ENCODE measurements at places on chromosomes 12 and 14.

DNA sequence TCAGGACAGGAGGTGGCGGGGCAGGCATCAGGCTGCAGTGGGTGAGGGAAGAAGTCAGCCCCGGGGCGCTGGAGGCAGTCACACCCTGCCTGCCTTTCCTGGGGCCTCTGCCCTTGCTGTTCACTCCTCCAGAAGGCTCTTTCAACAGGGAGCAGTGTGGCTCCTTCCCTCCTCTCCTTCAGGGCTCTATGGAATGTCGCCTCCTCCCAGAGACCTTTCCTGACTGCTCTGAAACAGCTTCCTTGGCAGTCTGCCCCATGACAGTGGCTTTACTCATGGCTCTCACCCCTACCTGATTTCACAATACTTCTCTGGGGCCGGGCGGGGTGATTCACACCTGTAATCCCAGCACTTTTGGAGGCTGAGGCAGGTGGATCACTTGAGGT, 7.1 kb downstream of the RHOF start:
- DNase-seq = no peak

DNA sequence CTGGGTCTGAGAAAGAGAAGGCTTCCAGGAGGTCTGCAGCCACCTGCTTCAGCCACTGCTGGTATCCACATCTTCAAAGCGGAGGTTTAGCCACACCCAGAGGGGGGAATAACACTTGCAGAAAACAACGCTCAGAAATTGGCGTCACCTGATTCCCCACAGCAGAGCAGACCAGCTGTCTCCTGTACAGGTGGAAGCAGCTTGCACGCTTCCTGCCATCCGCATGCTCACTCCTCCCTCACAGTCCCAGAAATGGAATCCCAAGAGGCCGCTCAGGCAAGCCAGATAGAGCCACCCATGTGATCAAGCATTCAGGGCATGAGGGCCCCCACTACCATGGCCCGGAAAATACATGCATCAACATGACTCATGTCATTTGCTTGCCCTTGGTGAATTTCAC, 112.2 kb upstream of the DIO3 start:
- no peak for DNase-seq

DNA sequence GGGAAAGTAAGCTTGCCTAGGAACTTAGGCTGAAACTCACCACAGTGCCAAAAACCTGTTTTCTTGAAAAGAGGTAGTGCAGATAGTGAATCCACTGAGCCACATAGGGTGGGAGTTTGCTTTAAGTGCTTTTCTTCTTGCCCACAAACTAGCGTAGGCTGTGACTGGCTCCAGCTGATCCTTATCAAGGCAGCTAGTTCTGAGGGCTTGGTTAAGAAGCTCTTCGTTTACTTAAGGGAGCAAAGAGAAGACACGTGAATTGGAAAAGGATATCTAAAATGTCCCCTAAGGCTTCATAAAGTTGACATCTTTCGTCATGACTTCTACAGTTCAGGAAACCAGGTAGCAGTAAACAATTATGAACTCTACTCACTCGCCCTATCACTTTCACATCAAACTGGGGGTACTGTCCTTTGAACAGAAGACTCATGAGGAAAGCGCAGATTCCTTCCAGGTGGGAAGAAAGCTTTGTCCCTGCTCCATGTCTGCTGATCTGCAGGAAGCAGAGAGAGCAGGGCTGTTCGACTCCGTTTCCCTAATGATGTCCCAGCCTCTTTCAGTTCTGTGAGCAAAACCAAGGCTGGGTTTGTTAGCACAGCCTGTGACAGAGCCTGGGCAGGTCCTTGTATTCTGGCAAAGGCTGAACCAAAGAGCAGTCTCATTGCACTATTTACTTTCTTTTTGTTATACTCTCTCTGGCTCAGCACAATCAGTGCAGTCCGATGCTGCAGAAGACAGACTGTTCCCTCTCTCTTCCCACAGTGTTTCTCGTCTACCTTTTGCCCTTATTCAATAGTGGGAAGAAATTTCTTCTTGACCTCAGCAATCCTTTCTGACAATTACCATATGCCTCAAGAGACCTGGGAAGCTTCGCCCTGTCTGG, 93.5 kb upstream of the ETV6 start:
- no peak for DNase-seq

- no peak for DNase-seq
Measured at GRCh38 chr12:32260696-32261095, 138.7 kb upstream of the FGD4 start.

GRCh38 chr12:19688532-19688931, 249.2 kb downstream of the AEBP2 start:
- no peak for DNase-seq

- no peak for DNase-seq
Measured at GRCh38 chr14:81565441-81566290, 32.0 kb upstream of the SEL1L start.

GRCh38 chr12:43289426-43289801, 262.6 kb downstream of the ADAMTS20 start:
- DNase-seq = no peak

DNA sequence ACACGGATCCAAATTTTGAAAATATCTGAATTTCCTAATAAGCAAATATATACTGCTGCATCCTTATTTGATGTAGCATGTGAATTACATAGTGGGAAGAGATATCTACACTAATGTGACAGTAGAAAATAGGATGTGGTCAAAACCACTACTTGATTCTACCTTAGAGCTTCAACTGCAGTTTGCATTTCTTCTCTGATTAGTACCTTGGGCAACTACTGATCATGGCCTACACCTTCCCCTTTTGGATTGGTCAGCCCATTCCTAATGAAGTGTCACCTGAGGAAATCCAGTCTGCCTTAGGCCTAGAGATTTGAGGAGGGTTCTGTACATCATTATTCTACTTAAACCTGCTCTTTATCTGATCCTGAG, 10.7 kb downstream of the LLPH start:
- no peak for DNase-seq

DNA sequence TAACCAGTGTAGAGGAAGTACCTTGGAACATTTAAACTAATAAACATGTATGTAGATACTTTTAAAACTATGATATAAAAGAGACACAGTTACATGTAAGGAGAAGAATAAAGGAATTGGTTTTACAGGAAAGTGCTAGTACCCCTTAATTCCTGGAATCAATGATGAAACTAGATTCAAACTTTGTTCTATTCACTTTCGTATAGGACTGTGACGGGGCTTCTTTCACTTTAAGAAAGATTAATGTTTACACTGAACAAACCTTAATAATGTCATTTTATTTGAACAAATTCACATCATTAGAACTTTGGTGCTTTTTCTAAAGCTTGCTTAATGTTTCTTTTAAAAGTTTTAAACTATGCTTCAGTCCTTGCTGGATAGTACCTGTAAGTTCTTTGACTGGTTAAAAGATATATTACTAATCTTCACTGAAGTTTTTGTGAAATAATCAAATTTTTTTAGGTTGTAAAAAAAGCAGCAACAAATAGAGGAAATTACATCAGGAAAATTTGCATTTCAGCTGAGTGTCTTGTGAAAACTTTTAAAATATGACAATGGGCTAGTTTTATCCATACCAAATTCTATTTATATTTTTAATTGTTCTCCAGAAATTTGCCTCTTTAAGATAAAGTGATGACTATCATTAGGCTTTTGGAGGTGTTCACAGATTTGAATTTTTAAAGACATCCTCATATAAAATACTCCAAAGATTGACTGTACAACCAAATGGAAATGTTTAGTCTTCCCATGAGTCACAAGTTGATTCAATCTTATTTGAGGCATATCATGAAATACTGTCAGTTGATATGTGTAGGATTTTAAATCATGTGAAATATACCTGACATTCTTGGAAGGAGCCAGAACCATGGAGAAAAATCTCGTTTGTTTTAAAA, 36.2 kb downstream of the PAPOLA start:
- no peak for DNase-seq

DNA sequence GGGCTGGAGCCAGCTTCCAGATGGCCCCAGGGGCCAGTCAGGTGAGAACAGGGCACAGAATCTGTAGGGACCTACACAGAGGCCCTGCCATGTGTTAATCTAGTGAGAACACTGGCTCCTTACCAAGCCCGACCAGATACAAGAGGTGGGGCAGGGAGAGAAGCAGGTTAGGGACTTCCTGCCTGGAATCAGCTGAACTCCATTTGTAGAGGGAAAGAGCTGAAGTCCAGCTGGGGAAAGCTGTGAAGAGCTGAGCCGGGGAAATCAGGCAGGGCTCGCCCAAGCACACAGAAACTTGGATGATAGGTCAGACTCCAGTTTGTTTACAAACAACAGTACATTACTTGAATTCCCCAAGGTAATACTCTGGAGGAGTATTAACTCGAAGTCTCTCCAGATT, 46.7 kb downstream of the PTGER2 start:
- no peak for DNase-seq

DNA sequence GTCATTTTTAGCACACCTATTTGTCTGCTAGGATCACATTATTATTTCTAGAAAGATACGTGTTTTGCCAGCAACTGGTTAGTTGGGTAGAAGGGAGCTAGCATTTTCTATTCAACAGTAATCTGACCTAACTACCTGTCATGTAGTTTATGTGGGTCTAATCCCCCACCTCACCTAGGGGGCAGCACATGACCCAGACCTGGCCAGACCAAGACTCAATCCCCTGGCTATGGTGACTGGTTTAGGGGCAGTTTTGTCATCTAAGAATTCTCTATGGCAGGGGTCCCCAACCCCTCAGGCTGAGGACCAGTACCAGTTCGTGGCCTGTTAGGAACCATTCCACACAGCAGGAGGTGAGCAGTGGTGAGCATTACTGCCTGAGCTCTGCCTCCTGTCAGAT, 29.5 kb upstream of the EVL start:
- DNase-seq = no peak

DNA sequence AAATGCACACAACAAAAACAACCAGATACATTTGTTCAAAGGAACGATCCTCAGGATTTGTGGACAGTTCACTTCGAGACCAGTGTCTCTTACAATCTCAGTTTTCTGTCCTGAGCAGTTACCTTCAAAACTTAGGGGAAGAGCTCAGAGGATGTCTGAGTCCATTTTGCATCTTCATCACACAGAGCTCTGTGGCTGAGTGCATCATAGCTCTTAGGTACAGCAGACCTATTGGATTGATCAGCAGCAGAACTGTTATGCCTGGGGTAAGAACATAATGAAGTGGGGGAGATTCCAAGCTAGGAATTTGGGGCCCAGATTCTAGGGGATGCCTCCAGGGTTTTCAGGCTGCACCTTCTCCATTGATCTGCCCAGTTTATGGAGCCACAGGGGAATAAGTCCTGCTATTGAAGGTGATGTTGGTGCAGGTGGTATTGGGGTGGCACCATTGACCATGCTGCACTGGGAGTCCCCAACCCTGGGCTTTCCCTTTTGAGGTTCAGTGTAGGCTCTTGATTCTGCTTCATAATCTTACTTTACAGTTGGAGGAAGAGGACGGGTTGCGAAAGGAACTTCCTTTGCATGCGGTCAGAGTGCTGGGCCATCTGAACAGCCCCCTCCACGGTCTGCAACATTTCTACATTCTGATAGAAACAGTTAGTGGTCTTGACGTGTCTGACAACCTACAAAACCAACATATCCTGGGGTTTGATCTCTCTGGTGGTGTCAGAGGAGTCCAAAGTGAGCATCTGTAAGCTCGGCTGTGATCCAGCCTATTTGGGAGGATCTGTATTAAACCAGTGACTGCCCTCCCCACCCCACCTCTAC, 112.8 kb downstream of the CHST11 start:
- DNase-seq = no peak

DNA sequence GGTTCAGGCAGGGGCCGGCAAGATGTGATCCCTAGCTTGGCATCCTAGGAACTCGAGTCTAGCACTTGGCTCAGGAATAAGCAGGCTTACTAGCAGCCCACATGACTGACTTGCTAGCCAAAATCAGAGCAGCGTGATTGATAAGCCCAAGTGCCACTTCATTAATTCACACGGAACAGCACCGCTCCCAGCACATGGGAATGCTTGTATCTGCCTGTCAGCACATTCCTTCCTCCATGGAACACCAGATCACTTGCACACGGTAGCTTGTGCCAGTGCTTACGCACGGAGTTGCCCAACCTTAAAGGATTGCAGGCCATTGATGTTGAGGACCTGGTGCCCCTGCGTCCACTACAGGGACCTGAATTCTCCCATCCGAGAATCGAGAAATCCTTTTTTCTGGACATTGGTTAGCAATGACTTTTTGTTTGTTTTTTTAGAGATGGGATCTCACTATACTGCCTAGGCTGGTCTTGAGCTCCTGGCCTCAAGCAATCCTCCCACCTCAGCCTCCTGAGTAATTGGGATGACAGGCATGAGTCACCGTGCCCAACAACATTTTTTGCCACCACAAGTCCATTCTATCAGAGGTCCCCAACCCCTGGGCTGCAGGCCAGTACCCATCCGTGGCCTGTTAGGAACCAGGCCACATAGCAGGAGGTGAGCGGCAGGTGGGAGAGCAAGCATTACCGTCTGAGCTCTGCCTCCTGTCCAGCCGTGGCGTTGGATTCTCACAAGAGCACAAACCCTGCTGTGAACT, 30.6 kb upstream of the TSPAN9 start:
- DNase-seq = no peak

- DNase-seq = no peak
Measured at GRCh38 chr14:60087668-60088067, 4.1 kb upstream of the PCNX4 start.

DNA sequence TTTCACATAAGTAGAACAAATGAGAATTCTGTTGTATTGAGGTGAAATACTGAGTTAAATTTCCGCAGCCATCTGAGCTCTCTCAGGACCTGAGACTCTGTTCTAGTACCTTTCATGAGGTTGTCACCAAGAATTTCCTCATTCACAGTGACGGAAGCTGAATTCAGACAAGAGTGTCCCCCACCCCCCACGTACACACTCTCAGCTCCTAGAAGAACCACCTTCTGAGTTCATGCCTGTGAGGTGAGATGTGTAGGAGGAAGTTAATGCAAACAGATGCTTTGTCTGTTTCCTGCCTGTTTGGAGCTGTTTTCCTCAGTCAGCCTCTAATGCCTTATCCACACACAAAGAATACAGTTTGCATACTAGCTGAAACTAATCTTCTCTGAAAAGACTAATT, 18.2 kb downstream of the BICDL1 start:
- no peak for DNase-seq

- DNase-seq = no peak
Measured at GRCh38 chr12:11805043-11805442, 155.6 kb downstream of the ETV6 start.

GRCh38 chr12:93896427-93896826, 219.3 kb downstream of the CRADD start:
- no peak for DNase-seq

- DNase-seq = no peak
Measured at GRCh38 chr14:51242545-51243490, 2.8 kb downstream of the TMX1 start.

- no peak for DNase-seq
Measured at GRCh38 chr12:49903700-49904423, at the start of gene FAIM2. Gene FAIM2 (minus strand): TSS chr12:49903900. CDS start chr12:49903792, 108 bp downstream.

- DNase-seq = peak; percentile 97
Measured at GRCh38 chr12:4030929-4031702, 157.9 kb upstream of the PARP11 start.

- DNase-seq = no peak
Measured at GRCh38 chr12:112325622-112326207, 56.5 kb downstream of the HECTD4 start.

GRCh38 chr14:51993285-51993920, 4.1 kb downstream of the RTRAF start:
- no peak for DNase-seq
